SW480 (cell line): ENCODE measurements at places on chromosomes 7 and 10.

DNA sequence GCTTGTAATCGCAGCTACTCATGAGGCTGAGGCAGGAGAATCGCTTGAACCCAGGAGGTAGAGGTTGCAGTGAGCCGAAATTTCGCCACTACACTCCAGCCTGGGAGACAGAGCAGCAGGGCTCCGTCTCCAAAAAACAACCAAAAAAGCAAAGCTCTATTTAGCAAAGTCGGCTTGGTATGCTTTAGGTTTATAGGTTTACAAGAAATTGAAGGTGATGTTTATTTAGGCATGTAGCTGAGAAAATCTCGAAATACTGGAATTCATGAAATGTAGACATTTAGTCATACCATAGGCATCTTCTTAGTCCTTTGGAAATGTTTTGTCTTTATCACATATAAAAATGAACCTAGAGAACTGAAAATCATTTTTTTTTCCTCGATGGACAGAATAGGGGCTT lies 453.8 kb upstream of the ANKRD30A start:
- no peak for DNase-seq

DNA sequence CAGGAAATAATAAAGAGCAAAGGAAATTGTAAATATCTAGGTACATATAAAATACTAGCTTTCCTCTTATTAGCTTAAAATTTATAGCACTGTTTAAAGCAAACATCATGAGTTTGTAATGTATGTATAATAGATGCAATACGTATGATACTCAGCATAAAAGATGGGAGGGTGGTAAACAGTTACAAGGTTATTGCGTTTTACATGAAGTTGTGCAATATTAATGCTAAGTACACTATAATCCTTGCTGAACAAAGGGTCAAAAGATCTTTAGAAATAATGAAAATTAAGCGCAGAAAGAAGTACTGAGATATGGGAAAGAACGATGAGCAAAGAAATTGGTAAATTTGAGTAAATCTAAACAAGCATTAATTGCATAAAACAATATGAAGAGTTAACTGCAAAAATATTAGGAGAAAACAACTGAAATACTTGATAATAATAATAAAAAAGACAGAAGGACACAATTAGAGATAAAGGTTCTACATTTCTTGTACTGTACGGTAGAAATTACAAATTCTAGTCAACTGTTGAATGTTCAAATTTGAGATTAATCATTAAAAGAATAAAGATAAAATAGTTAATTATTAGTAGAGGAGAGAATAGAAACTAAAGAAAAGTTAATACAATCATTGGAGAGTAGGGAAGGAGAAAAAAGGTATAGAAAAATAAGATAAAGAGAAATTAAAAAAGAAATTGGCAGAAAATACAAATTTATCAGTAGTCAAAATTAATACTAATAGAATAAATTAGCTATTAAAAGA lies 17.9 kb downstream of the C10orf67 start:
- DNase-seq = no peak

GRCh38 chr10:59698326-59698725 lies 11.3 kb downstream of the SLC16A9 start:
- no peak for DNase-seq

DNA sequence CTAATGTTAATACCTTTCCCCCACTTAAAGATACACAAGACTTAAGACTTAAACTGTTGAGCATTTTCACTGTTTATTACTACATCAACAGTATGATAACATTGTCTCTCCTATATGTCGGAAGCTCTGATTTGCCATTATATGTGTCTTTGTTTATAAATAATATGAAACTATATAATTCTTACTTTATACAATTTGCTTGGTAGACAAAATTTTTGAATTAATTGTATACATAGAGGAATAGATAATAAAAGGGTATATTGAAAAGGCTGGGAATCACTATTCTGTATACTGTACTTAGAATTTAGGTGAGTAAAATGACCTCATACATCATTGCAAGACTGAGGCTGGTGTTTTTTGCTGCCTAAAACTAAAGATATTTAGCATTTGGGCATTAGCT lies 82.1 kb upstream of the HDAC9 start:
- no peak for DNase-seq

DNA sequence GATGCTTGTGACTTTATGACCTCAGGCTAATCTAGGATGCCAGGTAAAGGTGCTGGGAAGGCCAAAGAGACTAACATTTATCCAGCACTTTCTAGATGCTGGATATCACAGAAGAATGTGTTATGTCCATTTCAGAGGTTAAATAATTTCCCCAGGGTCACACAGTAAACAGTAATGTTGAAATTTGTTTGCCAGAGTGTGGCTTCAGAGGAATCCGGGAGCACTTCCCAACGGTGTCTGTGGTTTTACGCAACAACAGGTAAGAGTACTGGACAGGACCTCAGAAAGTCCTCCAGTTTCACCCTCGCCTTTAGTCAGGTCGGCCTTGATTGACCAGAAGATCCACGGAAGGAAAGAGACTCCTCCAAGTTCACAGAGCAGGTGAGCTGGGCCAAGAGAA lies 1.7 kb downstream of the SHTN1 start:
- DNase-seq = no peak

GRCh38 chr10:95329296-95329695 lies 38.5 kb upstream of the PDLIM1 start:
- no peak for DNase-seq

GRCh38 chr10:14383266-14383665 lies 52.5 kb upstream of the FRMD4A start:
- peak; percentile 31 for DNase-seq

DNA sequence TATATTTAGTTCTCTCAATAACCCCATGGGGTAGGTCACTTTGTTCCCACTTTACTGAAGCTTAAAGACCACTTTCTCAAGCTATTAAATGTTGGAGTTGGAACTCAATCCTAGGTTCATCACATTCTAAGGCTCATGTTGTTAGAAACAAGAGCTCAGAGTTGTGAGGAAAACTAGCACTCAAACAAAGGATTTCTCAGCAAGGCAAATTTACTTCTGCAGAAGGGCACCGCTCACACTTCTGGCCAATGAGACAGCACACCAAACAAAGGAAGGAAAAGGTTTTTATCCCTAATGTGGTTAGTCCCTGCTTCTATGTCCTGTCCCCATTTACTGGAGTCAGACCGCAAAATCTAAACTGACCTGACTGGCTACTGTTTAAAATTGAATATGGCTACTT lies 214.6 kb upstream of the PHF14 start:
- no peak for DNase-seq

DNA sequence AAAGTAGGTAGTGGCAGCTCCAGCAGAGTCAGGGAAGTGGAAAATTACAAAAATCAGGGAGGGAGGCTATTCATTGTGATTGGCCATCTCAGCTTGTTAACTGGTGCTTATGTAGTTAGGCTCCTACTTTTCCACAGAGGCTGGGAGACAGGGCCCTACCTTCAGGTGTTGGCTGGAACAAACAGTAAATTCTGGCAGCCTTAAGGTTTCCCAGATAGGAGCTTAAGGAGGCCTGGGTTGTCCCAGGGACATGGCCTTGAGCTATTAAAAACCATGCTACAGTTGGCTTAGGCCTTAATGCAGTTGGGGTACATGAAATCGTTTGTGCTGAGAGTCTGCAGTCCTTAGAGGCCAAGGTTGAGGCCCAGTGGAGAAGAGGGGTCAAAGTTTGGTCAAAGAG lies 324.5 kb downstream of the LHFPL3 start:
- DNase-seq = no peak

DNA sequence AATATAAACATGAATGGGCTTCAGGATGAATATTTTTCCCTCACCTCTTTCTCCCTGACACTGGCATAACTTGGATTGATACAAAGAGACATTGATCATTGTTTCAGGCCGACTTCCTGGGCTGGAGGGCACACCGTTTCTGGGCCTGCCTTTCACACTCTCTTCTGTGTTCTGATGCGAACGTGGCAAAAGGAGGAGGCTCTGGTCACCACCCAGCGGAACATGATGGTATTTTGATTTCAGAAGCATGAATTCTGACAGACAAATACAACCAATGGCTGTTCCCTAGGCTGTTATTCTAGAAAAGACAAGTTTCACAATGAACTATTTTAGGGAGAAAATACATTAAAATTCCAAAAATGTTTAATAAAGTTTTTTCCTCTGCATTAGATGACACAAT lies 534.5 kb upstream of the MKI67 start:
- peak; percentile 7 for DNase-seq

GRCh38 chr10:101226491-101227428 lies 2.5 kb downstream of the LBX1 start:
- DNase-seq = no peak

GRCh38 chr7:145193951-145194350 lies 358.1 kb upstream of the TPK1 start:
- DNase-seq = no peak

- no peak for DNase-seq
Observed at GRCh38 chr10:70939441-70940003, 51.2 kb upstream of the PCBD1 start.

- no peak for DNase-seq
Observed at GRCh38 chr7:1922071-1922869, 252.2 kb downstream of the ELFN1 start.

GRCh38 chr7:105656922-105657521 lies 75.7 kb upstream of the EFCAB10 start:
- no peak for DNase-seq
